Activated T-cell treated with anti-CD3 and anti-CD28 coated beads for 4 hours (primary cell): ENCODE measurements at places on chromosomes 12 and 14.

DNA sequence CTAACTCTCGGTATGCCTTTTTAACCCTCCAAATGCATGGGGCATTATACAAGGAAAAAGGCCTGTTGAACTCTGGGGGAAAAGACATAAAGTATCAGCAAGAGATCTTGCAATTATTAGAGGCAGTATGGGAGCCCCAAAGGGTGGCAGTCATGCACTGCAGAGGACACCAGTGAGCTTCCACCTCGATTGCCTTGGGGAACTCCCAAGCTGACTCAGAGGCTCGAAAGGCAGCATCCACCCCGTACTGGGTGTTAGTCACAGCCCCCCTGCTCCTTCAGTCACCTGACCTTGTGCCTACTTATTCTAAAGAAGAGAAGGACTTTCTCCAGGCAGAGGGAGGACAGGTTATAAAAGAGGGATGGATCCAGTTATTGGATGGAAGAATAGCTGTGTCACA is 781.4 kb upstream of the TMEM132C start:
- no peak for DNase-seq

DNA sequence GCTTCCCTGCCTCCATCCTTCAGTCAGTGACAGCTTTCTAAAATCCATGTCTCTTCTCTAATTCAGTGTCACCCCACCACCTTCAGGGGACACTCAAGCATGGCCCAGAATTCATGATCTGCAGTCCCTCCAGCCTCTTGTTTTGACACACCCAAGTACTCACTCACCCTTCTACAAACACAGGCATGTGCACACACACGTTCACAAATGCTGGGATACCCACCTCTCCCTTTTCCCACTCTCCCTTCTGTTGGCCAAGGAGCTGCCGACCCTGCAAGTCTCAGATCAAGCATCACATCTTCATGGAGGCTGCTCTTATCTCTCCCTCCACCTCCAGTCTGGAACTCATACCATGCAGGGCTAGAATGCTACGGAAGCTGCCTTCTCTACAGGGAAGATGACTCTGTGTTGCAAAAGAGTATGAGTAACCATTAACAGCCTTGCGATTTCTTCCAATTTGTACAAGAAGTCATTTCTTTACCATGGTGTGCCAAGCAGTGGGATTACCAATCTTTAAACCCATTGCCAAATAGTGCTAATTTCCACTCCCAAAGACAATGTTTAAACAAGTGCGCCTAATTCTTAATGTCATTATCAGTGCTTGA is 196.1 kb downstream of the BCL11B start:
- no peak for DNase-seq

DNA sequence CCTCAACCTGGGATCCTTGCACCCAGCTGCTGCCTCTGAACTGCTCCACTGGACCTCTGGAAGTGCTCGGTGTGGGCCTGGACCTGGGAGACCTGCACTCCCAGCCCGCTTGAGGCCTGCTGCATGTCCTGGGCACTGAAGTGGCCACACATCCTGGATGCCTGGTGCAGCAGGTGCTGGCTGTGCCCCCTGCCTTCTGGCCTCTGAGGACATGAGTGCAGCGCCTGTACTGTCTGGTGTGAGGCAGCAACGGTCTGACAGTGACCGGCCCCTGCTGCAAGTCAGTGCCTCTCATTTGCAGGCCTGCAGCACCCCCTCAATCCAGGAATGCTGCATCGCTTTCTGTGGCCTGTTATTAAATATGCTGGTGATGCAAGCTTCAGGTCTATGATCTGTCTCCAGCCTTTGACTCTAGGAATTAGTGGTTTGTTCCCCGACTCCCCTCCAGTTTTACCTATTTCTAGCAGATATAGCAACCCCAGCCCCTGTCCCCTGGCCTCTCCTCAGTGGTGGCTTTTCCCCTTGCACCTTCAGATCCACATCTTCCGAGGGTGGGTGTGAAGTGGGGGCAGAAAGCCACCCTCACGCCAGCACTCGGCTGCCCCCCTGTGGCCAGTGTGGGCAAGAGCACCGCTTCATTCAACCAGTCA is 3.6 kb downstream of the SMIM41 start:
- DNase-seq, result peak; percentile 74

GRCh38 chr14:103916636-103917262 is 11.5 kb upstream of the TDRD9 start:
- no peak for DNase-seq

- no peak for DNase-seq
These were observed 21.5 kb upstream of the GNS start for GRCh38 chr12:64780531-64781279.

GRCh38 chr12:114221136-114221833 is 184.7 kb downstream of the TBX5 start:
- no peak for DNase-seq

DNA sequence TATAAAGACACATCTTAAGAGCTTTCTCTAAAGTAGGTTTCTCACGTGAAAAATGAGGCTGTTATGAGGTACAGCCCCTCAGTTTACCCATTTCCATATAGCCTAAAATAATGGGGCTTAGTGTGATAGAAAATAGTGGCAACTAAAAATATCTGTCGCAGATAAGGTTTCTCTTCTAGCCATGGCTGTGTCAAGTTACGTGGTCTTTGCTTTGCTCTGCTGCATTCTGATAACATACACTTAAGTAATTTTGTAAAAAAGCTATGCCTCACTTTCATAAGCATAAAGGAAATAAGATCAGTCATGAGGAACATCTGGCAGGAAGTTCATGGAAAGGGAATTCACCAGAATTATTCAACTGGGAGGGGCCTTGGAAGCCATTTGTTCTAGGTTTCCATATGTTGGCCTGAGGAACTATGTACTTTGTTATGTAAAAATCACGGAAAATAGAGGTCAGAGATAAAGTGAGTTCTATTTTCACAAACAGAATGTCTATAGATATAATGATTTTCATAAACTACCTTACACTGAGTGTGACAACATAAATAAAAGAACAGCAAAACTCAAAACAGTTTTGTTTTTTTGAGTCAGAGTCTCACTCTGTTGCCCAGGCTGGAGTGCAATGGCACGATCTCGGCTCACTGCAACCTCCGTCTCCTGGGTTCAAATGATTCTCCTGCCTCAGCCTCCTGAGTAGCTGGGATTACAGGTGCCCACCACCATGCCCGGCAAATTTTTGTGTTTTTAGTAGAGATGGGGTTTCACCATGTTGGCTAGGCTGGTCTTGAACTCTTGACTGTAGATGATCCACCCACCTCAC is 195.6 kb upstream of the KRR1 start:
- DNase-seq, result no peak

DNA sequence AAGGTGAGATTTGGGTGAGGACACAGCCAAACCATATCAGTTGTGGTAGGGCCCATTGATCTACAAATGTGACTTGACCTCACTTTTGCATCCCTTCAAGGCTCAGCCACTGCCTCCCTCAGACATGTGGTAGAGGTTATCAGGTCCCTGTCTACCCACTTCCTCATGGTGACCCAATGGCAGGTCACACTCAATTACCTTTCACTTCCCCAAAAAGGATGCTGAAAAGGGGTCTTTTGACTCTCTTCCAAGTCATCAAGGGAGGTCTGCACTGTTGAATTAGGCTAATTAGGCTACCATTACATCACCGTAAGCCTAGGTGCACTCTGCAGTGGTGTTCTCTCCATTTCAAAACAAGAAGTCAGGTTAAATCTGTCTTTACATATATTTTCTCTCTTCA is 22.6 kb upstream of the DRAM1 start:
- DNase-seq, result no peak

DNA sequence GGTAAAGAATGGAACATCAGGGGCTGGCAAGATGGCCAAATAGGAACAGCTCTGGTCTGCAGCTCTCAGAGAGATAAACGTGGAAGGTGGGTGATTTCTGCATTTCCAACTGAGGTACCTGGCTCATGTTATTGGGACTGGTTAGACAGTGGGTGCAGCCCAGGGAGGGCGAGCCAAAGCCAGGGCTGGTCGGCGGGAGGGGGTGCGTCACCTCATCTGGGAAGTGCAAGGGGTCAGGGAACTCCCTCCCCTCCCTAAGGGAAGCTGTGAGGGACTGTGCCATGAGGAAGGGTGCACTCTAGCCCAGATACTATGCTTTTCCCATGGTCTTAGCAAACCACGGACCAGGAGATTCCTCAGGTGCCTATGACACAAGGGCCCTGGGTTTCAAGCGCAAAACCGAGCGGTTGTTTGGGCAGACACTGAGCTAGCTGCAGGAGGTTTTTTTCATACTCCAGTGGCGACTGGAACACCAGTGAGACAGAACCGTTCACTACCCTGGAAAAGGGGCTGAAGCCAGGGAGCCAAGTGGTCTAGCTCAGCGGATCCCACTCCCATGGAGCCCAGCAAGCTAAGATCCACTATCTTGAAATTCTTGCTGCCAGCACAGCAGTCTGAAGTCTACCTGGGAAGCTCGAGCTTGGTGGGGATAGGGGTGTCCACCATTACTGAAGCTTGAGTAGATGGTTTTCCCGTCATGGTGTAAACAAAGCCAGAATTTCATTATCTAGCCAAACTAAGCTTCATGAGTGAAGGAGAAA is 317.6 kb downstream of the NELL2 start:
- DNase-seq, result no peak

GRCh38 chr14:50229681-50230080 is 1.7 kb downstream of the SOS2 start:
- DNase-seq, result no peak

GRCh38 chr14:73125746-73126145 is 10.6 kb upstream of the PSEN1 start:
- DNase-seq, result no peak
